ENCODE measurements at places on chromosomes 2 and 18. TPM values are rescaled to one million over a fixed set of nuclear protein-coding genes. Genes with fewer than 3 reads are reported as not detected.

- no peak for DNase-seq
These were observed 588.2 kb downstream of the IRS1 start for GRCh38 chr2:226211439-226211838.

DNA sequence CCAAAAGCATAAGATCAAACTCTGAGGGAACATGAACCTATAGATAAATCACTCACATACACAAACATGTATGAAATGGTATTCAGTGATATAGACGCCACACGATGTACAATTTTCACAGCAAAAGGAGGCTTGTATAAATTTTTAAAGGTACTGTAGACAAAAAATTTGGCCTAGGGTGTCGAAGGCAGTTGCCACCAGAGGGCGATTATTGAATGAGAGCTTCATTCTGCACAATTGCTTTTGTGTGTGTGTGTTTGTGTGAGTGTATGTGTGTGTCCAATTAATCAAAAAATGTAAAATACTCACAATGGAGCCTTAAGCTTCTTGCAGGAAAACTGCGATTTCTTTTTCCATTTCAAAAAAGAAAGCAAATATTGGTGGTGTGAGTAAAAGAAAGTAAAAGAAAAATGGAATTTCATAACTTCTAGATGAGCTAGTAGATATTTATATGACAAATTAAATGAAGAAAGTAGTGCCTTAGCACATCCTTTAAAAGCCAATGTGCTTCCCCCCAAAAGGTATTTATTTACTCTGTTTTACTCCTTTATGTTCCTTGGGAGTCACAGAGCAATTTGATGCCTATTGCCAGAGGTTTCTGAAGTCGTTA, 800.1 kb downstream of the SATB2 start:
- DNase-seq, result no peak

GRCh38 chr2:153872311-153873051, 759 bp downstream of the GALNT13 start:
- DNase-seq, result no peak

DNA sequence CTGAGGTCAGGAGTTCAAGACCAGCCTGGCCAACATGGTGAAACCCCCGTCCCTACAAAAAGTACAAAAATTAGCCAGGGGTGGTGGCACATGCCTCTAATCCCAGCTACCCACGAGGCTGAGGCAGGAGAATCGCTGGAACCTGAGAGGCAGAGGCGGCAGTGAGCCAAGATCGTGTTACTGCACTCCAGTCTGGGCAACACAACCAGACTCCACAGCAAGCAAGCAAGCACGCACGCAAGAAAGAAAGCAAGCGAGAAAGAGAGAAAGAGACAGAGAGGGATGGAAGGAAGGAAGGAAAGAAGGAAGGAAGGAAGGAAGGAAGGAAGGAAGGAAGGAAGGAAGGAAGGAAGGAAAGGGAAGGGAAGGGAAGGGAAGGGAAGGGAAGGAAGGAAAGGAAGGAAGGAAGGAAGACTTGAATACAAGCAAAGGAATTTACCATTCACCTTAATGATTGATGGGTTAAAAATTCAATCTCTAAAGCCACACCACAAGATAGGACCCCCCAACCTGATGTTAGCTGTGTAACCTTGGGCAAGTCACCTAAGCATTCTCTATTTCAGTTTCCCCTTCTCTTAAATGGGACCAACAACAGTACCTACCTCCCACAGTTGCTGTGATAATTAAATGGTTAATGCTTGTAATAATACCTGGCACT, 181.7 kb downstream of the ATAD2B start:
- DNase-seq, result no peak

DNA sequence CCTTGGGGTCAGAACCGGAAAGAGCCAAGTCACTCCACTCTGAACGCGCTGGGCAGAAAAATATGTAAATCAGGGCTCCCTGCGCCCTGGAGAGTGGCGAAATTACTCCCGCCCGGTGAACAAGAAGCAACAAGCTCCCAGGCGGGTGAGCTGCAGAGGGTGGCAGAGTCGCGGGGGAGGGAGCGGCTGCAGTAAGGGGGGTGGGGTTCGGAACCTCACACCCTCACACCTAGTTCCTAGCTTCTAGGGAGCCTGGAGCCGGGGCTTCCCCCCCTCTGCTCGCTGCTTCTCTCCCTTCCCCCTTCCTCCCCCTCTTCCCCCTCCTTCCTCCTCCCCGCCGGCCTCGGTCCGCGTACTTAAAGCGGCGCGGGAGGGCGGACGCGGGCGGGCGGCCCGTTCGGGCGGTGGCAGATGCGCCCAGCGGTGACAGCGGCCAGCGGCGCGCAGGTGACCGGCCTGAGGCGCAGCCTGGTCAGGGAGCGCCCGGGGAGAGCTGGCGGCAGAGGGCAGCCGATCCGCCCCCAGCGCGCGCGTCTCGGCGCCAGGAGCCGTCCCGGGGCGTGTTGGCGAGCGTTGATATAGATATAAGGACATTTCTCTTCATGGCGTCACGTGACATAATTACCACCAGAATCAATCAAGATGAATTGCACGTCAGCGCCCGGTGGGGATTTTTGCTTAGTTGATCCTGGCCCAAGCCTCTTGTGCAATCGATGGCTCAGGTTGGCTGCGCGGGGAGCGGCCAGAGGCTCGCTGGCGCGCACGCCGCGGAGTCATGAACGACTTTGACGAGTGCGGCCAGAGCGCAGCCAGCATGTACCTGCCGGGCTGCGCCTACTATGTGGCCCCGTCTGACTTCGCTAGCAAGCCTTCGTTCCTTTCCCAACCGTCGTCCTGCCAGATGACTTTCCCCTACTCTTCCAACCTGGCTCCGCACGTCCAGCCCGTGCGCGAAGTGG, at the start of gene HOXD11:
Gene HOXD11, plus strand, starts transcription at position 700 of the 959 bp plus-strand sequence. Its CDS starts 76 bp downstream, at position 776.
- DNase-seq, result no peak

DNA sequence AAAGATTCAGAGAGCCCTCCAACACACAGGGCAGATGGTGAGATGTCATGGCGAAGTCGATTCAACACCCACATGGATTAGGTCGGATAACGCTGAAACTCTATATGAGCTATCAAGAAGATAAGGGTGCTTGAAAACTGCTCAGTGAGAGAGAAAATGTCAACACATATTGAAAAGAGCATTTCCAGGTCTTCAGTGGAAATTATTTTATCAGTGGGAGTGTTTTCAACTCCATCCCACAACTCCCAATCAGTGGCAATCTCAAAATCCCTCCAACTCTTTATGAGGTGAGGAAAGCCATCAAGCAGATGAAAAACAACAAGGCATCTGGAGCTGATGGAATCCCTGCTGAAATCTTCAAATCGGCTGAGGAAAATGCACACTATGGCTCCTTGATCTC, 104.5 kb upstream of the KLHL14 start:
- no peak for DNase-seq

DNA sequence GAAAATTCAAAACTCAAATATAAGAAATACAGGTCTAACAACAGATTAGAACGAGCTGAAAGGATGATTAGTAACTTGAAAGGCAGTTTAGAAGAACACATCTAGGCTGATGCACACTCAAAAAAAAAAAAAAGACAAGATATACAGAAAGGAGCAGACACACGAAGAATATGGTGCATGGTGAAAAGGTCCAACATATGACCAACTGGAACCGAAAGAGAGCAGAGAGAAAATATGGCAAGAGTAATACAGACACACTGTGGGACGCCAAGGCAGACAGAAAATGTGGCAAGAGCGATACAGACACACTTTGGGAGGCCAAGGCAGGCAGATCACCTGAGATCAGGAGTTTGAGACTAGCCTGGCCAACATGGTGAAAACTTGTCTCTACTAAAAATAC, 39.8 kb downstream of the NDUFA10 start:
- no peak for DNase-seq

Gene RPRD1A
- total RNA-seq, result 14.9 TPM

DNA sequence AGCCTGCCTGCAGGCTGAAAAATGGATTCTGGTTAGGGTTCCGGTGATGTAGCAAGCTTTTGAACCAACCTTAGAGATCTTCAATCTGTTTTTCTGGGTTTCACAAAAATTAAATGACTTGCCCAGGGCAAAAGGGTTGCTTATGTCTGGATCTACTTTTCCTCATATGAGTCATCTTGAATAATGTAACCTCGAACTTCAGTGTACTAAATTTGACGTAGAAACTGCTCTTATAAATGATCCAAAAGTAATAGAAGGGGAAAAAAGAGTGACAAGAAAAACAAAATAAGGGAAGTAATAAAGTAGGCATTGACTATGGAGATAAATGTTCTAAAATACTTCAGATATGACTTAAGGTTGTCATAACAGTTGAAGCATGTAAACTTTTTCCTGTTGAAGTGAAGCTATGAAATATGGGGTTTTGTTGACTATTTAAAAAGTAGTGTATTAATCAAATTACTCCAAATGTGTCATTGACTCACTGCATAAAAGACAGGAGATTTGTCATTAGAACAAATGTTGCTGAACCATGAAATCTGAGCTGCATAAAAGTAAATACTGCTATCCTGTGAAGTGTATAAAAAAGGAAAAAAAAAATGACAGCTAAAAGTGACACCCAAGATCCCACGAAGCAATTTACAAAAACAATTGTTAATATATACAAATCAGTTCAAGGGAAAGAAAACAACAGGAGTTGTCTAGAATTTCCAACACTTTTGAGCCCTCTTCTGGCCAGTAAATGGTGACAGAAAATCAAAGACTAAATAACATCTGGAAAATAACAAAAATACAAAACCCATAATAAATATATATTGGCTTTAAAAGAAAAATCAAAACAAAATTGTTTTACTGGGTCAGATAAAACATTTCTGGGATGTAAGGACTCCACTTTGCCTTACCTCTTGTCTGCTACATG, 103.6 kb upstream of the SERPINE2 start:
- no peak for DNase-seq

GRCh38 chr2:28683100-28683706, 68.4 kb upstream of the PPP1CB start:
- DNase-seq, result no peak

DNA sequence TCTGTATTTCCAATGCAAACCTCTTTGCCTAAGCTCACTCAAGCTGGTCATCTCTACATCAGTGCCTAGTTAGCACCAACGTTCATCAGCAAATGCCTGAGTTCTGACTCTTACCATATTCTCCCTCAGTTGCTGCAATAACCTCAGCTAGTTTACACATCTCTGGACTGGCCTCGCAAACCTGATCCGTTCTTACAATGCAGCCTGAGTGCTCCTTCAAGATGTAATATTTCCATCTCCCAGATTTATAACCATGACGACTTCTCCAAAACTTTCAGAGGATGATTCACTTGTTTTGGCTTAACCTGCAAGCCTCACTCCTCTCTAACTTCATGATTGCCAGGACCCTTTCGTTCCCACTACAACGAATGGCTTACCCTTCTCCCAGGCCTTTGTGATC, 69.7 kb downstream of the DIPK1C start:
- no peak for DNase-seq

Gene RNF181
- total RNA-seq, result 43.3 TPM

DNA sequence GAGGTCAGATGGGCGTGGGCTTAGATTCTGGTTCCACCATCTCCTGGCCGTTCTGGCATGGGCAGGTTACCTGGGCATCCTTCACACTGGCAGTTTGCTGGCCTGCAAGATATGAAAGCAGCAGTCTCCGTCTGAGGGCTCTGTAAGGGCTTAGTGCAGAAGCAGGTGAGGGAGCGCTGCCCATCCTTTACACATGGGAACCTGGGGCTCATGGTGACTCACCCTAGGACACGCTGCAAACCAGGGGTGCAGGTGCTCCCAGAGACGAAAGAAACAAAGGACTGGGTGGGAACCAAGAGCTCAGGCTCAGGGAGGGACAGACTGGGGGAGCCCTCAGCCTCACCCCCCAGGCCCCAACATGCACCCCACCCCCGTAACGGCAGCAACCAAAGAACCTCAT, 10.7 kb upstream of the ID2 start:
- no peak for DNase-seq

Gene WDPCP
- 11.6 TPM for total RNA-seq

DNA sequence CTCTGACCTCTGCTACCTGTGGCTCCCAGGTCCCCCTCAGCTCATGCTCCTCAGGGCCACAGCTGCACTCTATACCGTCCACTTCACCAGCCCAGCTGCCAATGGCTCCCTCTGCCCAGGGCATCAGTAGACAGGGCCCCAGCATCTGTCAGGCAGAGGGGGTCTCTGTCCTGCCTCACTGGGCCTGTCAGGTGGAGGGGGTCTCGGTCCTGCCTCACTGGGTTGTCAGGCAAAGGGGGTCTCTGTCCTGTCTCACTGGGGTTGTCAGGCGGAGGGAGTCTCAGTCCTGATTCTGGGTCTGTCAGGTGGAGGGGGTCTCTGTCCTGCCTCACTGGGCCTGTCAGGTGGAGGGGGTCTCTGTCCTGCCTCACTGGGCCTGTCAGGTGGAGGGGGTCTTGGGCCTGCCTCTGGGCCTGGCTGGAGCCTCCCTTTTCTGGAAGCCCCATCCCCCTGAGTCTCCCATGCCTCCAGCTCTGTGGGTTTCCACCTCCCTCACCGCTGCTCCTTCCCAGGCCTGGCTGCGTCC, 19.9 kb downstream of the SNORC start:
- no peak for DNase-seq
